ENCODE measurements at places on chromosomes 1 and 21. TPM values are rescaled to one million over a fixed set of nuclear protein-coding genes. Genes with fewer than 3 reads are reported as not detected.

DNA sequence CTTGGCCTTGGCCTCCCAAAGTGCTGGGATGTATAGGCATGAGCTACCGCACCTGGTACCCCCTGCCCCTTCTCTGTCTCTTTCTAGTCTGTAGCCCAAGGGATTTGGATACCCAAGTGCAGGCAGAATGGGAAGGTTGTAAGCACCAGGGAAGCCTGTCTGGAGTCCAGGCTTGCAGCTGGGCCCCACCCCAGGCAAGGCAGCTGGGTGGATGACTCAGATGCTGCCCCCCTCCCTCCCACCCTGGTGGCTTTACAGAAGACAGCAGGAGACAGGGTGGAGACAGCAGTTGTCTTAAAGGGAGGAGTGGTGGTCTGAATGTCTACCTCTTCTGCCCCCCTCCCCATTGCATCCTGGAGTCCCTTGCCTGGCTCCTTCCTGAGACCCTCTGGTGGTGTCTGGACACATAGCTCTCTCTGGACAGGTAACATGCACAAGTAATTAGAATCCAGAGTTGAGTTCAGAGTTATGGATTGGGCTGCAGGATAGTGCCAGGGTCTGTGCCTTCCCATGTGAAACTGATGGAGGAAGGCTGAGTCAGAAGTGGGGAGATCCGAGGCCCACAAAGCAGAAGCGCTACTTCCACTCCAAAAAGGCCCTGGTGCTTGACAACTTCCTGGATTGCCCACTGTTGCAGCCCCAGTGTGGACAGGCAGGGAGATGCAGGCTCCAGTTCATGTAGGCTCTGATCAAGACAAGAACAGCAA is 5.1 kb downstream of the LMNA start:
- DNase-seq, result no peak
- H3K27ac ChIP-seq, result peak overlapping the region; percentile 95
- no peaks in the 10 kb centered on the region for H3K36me3 ChIP-seq
- no peaks in the 10 kb centered on the region for H3K27me3 ChIP-seq
- no peak overlapping the region for H3K4me3 ChIP-seq

- DNase-seq, result no peak
- no peaks in the 10 kb centered on the region for H3K36me3 ChIP-seq
- H3K4me1 ChIP-seq, result no peaks in the 10 kb centered on the region
- H3K27ac ChIP-seq, result no peak overlapping the region
- H3K27me3 ChIP-seq, result no peaks in the 10 kb centered on the region
- H3K4me3 ChIP-seq, result no peak overlapping the region
Measured at GRCh38 chr1:12774801-12775345, 1.3 kb downstream of the PRAMEF12 start.

GRCh38 chr1:63688302-63688890 is 85.4 kb upstream of the ROR1 start:
- H3K4me1 ChIP-seq, result peaks cover 13% of the 10 kb centered on the region
- no peak overlapping the region for H3K4me3 ChIP-seq
- no peak overlapping the region for H3K27ac ChIP-seq
- H3K36me3 ChIP-seq, result no peaks in the 10 kb centered on the region

- no peak overlapping the region for H3K27ac ChIP-seq
- no peaks in the 10 kb centered on the region for H3K36me3 ChIP-seq
- DNase-seq, result peak; percentile 44
- peaks cover 22% of the 10 kb centered on the region for H3K27me3 ChIP-seq
- H3K4me1 ChIP-seq, result peaks cover 6% of the 10 kb centered on the region
Measured at GRCh38 chr1:208264469-208265121, 20.4 kb upstream of the PLXNA2 start.

DNA sequence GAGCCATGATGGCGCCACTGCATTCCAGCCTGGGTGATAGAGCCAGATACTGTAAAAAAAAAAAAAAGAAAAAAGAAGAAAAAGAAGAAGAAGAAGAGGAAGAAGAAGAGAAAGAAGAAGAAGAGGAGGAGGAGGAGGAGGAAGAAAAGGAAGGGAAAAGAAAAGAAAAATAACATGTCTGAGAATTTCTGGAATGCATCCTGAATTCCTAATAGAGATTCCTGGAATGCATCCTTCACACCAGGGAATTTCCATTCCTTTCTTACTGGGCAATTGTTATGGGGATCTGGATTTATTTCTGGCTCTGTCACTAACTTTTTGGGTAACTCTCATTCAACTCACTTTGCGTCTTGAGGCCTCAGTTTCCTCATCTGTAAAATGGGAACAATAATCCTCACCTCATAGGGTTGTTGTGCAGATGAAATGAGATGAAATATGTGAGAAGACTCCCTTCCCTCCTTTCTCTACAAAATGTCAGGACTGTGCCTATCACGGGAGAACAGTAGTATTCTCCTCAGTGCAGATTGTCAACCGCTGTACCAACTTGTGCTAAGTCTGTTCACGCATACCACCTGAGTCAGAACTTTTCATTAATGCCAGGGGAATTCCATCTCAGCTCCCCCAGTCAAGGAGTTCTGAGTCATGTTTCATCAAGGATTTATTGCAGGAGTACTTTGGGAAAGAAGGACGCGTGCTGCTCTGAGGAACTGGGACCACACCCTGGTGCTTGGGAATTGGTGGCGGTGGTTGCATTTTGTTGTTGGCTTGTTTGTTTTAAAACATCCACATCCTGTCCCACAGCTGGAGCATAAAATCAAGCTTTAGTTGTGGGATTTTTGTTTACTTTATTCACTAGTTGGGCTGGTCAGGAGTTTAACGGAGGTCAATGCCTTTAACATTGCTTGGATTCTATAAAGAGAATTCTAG is 42.4 kb upstream of the ROR1 start:
- no peak overlapping the region for H3K27ac ChIP-seq
- no peaks in the 10 kb centered on the region for H3K27me3 ChIP-seq
- H3K4me3 ChIP-seq, result no peak overlapping the region
- no peaks in the 10 kb centered on the region for H3K36me3 ChIP-seq
- peak; percentile 19 for DNase-seq

DNA sequence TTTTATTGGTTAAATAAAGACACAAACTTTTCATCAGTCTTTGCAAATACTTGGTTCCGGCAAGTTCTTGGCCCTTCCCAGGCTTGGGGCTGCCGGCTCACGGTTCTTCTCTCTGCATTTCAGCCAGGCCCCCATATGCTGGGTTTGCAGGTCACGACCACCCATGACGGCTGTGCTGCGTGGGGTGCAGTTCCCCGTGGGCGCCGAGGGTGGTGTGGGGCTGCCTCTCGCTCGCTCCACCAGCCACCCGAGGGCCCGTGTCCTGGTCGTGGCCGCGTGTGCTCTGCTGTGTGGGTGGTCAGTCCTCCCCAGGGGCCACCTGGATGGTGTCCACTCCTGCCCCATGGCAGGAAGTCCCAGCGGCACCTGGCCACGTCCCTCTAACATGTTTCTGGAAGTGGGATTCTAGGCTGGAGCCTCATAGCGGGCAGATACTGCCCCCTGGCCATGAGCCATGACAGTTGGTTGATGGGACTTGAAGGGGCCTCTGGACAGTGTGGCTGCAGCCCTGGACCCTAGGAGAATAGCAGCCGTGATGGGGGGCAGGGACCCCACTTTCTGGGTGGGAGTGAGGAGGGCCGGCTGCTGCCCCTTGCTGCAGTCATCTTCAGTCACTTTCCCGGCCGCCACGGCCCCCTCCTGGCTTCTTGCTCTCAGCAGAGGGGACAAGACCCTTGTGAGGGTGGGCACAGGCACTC is 46.3 kb downstream of the SKI start:
- no peak for DNase-seq
- H3K36me3 ChIP-seq, result no peaks in the 10 kb centered on the region
- peaks cover under 1% of the 10 kb centered on the region for H3K4me1 ChIP-seq
- H3K27ac ChIP-seq, result peak overlapping the region; percentile 82
- no peak overlapping the region for H3K4me3 ChIP-seq
- no peaks in the 10 kb centered on the region for H3K27me3 ChIP-seq

GRCh38 chr1:58006421-58007046 is 540.0 kb downstream of the OMA1 start:
- no peaks in the 10 kb centered on the region for H3K36me3 ChIP-seq
- no peaks in the 10 kb centered on the region for H3K27me3 ChIP-seq
- H3K27ac ChIP-seq, result no peak overlapping the region
- no peaks in the 10 kb centered on the region for H3K4me1 ChIP-seq

DNA sequence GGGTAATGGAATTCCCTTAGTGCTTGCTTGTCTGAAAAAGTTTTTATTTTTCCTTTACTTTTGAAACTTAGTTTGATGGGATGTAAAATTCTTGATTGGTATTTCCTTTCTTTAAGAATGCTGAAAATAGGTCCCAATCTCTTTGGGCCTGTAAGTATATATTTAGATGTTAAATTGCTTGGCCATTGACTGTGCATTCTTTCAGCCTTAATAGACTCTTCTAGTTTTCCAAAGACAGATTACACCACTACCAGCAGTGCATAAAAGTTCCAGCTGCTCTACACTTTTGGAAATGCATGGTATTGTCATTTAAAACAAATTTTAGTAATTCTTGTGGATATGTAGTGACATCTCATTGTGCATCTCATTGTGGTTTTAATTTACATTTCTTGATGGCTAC is 464.8 kb upstream of the USP24 start:
- H3K36me3 ChIP-seq, result no peaks in the 10 kb centered on the region
- H3K4me1 ChIP-seq, result no peaks in the 10 kb centered on the region
- no peaks in the 10 kb centered on the region for H3K27me3 ChIP-seq
- no peak overlapping the region for H3K27ac ChIP-seq
- no peak for DNase-seq
- no peak overlapping the region for H3K4me3 ChIP-seq

DNA sequence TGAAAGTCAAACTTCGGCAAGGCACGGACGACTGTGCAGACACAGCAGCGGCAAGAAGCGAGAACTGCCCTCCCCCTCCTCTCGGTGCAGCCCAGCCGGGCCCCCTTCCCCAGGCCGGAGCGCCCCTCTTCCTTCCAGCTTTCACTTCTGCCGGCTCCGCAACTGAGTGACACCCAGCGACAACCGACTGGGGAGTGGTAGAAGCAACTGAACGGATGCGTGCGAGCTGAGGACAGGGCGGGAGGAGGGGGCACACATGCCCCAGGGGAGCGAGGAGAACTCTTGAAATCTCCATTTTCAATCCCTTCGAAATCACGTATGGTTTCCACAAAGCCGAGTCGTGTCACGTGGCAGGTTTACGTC is 146.6 kb downstream of the PGBD5 start:
- no peak overlapping the region for H3K27ac ChIP-seq
- peaks cover 3% of the 10 kb centered on the region for H3K4me1 ChIP-seq
- DNase-seq, result no peak

GRCh38 chr21:45339421-45340402 is 52.0 kb upstream of the POFUT2 start:
- no peak overlapping the region for H3K4me3 ChIP-seq
- no peak for DNase-seq
- H3K36me3 ChIP-seq, result no peaks in the 10 kb centered on the region
- no peak overlapping the region for H3K27ac ChIP-seq
- no peaks in the 10 kb centered on the region for H3K4me1 ChIP-seq
- H3K27me3 ChIP-seq, result no peaks in the 10 kb centered on the region

DNA sequence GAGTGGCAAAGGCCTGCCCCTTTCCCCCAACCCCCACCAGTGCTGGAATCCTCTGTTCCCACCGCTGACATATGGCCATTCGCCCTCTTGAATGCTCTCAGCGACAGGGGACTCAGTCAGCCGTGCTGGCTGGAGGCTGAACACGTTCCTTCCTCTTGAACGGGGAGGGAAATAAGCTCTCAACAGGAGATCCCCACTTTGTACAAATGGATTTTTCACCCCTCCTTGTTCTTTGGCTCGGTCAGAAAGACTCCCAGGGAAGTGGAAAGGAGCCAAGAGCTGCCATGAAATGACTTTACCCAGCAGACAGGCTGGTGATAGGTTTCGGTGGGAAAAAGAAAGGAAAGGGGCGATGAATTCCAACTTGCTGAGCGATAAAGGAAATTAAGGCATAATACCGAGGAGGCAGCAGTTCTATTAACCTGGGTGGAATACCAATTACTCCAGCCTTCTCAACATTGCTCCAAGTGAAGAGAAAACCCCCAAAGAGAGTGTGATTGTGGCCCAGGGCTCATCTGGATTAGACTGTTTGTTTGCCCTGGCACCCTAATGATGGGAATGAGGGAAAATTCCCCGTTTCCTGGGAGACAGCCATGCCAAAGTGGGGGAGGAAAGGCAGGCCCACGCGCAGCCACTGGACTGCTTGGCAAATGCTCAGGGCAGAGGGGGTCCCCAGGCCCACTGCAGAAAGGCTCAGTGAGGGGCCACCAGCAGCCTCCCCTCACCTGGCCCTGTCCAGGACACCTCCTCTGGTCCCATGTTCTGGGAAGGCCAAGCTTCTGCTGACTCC is 23.9 kb downstream of the LRP8 start:
- H3K4me1 ChIP-seq, result no peaks in the 10 kb centered on the region
- no peaks in the 10 kb centered on the region for H3K27me3 ChIP-seq
- no peak overlapping the region for H3K27ac ChIP-seq
- H3K4me3 ChIP-seq, result no peak overlapping the region

DNA sequence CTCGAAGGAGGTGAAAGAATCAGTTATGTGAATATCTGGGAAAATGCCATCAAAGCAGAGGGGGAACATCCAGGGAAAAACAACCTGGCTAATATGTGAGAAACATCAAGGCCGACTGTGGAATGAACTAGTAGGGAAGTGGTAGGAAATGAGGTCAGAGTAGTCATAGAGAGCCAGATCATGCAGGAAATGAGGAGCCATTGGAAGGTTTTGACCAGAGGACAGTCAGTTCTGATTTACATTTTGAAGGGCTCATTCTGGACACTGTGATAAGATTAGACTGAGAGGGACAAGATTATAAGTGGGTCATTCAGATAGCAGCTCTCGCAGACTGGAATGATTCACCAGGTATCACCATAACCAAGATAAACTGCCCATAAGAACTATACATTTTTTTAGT is 63.7 kb downstream of the SYT14 start:
- no peaks in the 10 kb centered on the region for H3K4me1 ChIP-seq
- H3K36me3 ChIP-seq, result no peaks in the 10 kb centered on the region
- no peak overlapping the region for H3K4me3 ChIP-seq
- H3K27ac ChIP-seq, result no peak overlapping the region

The LCE1E gene
- total RNA-seq, result not detected

The HENMT1 gene
- total RNA-seq, result 3.7 TPM

The CA14 gene
- not detected for total RNA-seq

The F5 gene
- total RNA-seq, result 0.42 TPM

The GBP5 gene
- total RNA-seq, result 0.78 TPM

The MPL gene
- not detected for total RNA-seq

The TMIGD3 gene
- 9.6 TPM for total RNA-seq

All from tibial nerve (tissue), 4 donors.